ENCODE measurements at places on chromosomes 5 and 9. TPM values are rescaled to one million over a fixed set of nuclear protein-coding genes. Genes with fewer than 3 reads are reported as not detected.

Gene CHSY3
- 2.8 TPM for total RNA-seq

DNA sequence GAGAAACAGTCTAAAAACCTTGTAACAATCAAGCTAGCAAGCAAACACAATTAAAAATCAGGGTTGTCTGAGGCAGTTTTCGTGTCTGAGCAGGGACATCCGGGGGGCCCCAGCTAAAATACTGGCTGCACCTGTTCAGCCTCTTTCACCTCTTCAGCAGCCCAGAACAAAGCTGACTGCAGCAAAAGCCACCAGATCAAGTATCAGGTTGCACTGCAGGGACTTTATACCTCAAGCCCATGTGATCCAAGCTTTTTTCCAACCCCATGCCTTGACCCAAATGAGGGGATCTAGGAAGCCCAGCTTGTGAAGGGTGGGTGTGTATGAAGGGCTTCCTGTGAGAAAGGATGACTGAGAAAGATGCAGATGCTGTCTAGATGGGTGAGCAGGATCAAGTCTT is 133.4 kb downstream of the SEMA6A start:
- H3K27ac ChIP-seq: no peak overlapping the region
- DNase-seq: no peak
- no peaks in the 10 kb centered on the region for H3K27me3 ChIP-seq
- no peaks in the 10 kb centered on the region for H3K4me1 ChIP-seq
- no peak overlapping the region for H3K4me3 ChIP-seq

GRCh38 chr5:65262649-65263059 is 219.1 kb downstream of the ADAMTS6 start:
- no peak overlapping the region for H3K27ac ChIP-seq
- no peak overlapping the region for H3K4me3 ChIP-seq
- no peaks in the 10 kb centered on the region for H3K27me3 ChIP-seq
- no peak for DNase-seq
- no peaks in the 10 kb centered on the region for H3K36me3 ChIP-seq

Gene ANGPTL2
- 2.1 TPM for total RNA-seq

DNA sequence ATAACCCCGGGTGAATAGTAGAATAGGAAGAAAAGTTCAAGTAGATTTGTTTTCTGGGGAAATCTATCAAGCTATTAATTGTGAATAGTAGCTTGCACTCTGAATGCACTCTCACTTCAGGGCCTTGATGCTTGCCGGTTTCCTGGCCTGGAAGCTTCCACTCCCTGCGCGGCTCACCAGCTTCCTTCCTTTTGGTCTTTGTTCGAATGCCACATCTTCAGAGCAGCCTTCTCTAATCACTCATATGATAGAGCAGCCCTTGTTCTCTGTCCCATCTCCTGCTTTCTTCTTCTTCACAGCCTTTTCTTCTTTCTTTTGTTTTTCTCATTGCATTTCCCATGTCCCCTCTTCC is 146.7 kb downstream of the MAST4 start:
- H3K27ac ChIP-seq: no peak overlapping the region
- no peaks in the 10 kb centered on the region for H3K27me3 ChIP-seq
- H3K4me3 ChIP-seq: no peak overlapping the region
- H3K4me1 ChIP-seq: no peaks in the 10 kb centered on the region

GRCh38 chr9:134833294-134833880 is 47.2 kb upstream of the FCN2 start:
- H3K36me3 ChIP-seq: no peaks in the 10 kb centered on the region
- H3K27ac ChIP-seq: no peak overlapping the region
- H3K4me1 ChIP-seq: no peaks in the 10 kb centered on the region
- H3K27me3 ChIP-seq: no peaks in the 10 kb centered on the region
- DNase-seq: no peak

DNA sequence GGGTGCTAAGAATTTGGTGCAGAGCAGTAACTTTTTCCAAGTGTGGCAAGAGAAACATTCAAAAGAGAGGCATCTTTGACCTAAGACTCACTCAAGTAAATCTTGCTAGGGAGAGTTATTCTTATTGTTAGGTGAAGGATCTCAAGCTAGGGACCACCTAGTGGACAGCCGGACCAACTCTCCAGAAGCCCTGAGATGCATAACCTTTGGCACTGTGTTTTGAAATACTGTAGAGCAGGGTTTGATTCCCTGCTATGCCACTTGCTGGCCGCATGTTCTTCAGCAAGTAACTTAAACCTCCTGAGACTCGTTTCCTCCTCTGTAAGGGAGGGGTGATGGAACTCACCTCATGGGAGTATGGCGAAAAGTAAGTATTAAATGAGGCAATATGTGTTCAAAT is 336.1 kb upstream of the ADAMTSL1 start:
- no peak overlapping the region for H3K4me3 ChIP-seq
- H3K4me1 ChIP-seq: no peaks in the 10 kb centered on the region
- H3K27ac ChIP-seq: no peak overlapping the region
- H3K36me3 ChIP-seq: no peaks in the 10 kb centered on the region

Gene C5orf52
- not detected for total RNA-seq

Gene TTC39B
- 9.9 TPM for total RNA-seq

Gene RLN2
- total RNA-seq: not detected

GRCh38 chr5:154112255-154112654 is 73.5 kb downstream of the MFAP3 start:
- no peaks in the 10 kb centered on the region for H3K27me3 ChIP-seq
- no peaks in the 10 kb centered on the region for H3K4me1 ChIP-seq
- H3K4me3 ChIP-seq: no peak overlapping the region
- DNase-seq: no peak
- no peaks in the 10 kb centered on the region for H3K36me3 ChIP-seq
- no peak overlapping the region for H3K27ac ChIP-seq

Gene RICTOR
- 10.8 TPM for total RNA-seq

DNA sequence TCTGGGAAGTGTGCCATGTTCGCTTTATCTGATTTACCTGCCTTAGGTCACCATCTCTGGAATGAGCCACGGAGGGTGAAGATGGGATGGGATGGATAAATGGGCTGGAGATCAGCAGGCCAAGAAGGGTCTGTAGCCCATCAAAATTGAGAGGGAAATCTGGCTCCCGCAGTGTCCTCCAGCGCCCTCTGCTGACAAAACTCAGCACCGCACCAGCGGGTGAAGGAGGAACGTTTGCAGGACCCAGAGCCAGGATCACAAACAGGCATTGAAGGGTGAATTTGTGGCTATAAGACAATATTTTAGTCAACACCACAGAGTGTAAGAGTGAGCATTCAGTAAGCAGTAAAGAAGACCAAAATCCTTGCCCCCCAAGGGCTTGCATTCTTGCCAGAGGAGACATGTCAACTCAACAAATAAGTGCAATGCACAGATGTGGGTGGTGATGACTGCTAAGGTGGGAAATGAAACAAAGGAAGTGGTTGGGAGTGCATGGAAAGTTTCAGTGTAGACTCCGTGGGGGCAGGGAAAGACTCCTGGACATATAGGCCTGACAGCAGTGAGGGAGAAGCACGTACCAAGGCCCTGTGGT is 124.4 kb downstream of the TENT4A start:
- H3K4me1 ChIP-seq: no peaks in the 10 kb centered on the region
- H3K4me3 ChIP-seq: no peak overlapping the region
- no peaks in the 10 kb centered on the region for H3K36me3 ChIP-seq
- DNase-seq: no peak

Gene DIRAS2
- 0.12 TPM for total RNA-seq

GRCh38 chr5:160507221-160507721 is 85.6 kb downstream of the PTTG1 start:
- H3K36me3 ChIP-seq: no peaks in the 10 kb centered on the region
- H3K27ac ChIP-seq: no peak overlapping the region
- no peak overlapping the region for H3K4me3 ChIP-seq
- H3K27me3 ChIP-seq: no peaks in the 10 kb centered on the region
- no peak for DNase-seq

DNA sequence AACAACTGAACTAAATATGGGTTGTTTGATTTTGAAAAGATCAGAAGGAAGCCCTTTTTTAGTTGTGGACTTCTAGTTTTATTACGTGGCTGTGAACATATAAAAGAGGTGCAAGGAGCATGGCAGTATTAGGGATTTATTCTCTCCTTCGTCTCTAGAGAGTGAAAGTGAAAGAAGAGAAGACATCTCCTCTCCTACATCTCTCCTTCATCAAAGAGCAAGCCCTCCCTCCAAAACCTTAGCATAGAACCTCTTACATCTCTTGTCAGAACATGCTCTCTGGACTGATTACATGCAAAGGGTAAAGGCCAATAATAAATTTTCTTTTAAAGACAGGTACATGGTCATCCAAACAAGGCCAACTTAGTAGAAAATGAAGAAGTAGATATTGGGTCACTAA is 184.3 kb upstream of the IRX1 start:
- no peaks in the 10 kb centered on the region for H3K36me3 ChIP-seq
- H3K27me3 ChIP-seq: no peaks in the 10 kb centered on the region
- H3K27ac ChIP-seq: no peak overlapping the region

- H3K4me3 ChIP-seq: no peak overlapping the region
- no peaks in the 10 kb centered on the region for H3K27me3 ChIP-seq
- H3K27ac ChIP-seq: no peak overlapping the region
- H3K36me3 ChIP-seq: no peaks in the 10 kb centered on the region
- DNase-seq: no peak
Measured at GRCh38 chr5:143870871-143871632, 59.1 kb downstream of the HMHB1 start.

Gene IL5
- total RNA-seq: not detected

- DNase-seq: no peak
- no peaks in the 10 kb centered on the region for H3K27me3 ChIP-seq
- peak overlapping the region; percentile 10 for H3K27ac ChIP-seq
- no peak overlapping the region for H3K4me3 ChIP-seq
Measured at GRCh38 chr5:173926359-173926758, 38.2 kb downstream of the CPEB4 start.

Measured in right lobe of liver (tissue), 6 donors.